Inflammatory macrophage treated with lipopolysaccharide for 1 hour (primary cell): ENCODE measurements at places on chromosomes 13 and 19.

- DNase-seq: no peak
These were observed 1.6 kb downstream of the ZNF415 start for GRCh38 chr19:53131085-53131590.

DNA sequence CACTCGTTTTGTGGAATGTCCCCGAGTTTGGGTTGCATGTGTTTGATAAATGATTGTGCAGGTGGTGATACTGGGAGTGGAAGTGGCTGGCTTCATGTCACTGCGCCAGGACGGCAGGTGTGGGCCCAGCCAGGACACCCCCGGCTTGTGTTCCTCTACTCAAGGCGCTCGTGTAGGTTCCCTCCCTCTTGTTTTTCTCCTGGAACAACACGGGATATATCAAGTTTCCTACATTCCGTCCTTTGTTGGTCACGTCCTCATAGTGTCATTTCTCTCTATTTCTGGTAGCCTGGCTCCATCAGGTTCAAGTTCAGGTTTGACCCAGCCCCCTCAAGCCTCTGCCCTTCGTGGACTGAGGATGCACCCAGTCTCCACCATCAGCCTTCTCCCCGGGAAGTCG is 16.3 kb downstream of the IL17D start:
- no peak for DNase-seq

DNA sequence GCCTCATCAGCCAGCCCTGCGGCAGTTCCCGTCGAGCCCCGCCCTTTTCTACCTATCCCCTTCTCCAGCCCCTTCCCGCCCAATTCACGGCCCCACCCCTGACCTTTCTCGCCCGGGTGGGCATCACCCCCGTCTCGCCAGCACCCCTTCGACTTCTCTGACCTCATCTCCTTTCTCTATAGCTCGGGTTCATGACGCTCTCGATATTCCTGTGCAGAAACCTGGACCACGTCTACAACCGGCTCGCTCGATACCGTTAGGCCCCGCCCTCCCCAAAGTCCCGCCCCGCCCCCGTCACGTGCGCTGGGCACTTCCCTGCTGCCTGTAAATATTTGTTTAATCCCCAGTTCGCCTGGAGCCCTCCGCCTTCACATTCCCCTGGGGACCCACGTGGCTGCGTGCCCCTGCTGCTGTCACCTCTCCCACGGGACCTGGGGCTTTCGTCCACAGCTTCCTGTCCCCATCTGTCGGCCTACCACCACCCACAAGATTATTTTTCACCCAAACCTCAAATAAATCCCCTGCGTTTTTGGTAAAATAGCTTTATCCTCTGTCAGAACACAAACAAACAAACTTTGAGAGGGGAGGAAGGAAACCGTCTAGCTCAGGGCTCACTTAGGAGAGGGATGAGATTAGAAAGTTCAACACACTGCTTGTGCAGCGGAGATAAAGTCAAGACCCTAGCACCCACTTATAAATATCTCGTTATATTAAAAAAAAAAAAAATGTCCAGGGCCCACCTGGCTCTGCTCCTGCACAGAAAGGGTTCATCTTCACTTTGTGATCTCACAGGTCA is 5.1 kb downstream of the CD37 start:
- no peak for DNase-seq

DNA sequence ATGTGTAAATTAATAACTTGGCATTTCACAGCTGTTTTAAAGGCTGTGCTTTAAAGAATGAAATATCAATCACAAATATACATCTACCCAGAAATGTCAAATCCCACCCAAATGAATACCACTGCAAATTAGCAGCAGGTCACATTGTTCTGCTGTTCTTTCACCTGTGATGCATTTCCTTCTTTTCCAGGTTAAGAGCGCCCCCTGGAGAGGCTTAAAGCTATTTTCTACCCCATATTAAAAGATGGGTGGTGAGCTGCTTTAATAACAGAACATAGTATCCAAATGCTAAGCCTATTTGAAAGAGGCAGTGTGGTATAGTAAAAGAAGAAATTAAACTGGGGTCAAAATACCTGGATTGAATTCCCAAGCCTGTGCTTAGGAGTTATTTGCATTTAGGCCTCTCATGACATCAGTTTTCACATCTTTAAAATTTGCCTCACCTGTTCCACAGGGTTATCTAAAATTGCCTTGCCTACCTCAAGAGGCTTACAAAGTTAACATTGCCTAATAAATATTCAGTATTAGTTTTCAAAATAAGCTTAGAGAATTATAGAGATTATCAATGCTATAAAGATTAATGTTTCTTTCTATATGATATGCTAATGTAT is 396.9 kb upstream of the SLITRK5 start:
- peak; percentile 12 for DNase-seq

DNA sequence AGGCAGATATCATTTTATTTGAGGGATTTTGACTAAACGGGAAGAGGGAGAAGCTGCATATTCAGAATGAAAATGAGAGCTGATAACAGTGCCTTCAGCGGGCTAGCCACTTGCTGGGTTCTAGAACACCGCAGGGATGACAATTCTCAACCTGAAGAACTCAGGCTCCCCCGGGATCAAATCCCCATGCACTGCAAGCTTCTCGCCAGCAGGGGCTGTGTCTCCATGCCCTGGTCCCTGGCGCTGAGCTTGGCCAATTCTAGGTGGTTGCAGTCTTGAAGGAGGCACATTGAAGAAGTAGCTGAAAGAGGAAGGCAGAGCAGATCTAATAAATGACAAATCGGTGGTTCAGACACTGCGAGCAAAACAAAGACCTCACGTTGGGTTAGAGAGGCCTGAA is 128.7 kb downstream of the UQCRFS1 start:
- no peak for DNase-seq

- no peak for DNase-seq
These were observed 1611.1 kb downstream of the SLITRK5 start for GRCh38 chr13:89282241-89282640.

DNA sequence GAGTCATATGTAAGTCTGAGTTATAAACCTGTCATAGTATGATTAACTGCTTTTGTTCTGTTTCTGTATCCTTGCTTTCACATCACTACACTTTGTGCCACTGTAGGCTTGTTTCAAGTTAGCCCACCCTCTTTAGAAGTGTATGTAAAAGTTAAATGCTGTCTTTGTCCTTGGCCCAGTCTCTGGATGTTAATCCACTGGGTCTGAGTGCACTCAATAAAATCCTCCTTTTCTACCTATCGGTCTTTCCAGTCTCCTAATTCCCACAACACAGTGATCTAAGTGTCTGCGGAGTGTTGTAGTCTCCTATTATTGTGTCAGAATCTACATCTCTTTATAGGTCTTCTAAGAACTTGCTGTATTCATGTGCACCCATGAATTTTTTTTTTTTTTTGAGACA is 14.1 kb downstream of the ZNF429 start:
- DNase-seq: no peak

GRCh38 chr19:12952488-12953137 is 4.4 kb downstream of the GADD45GIP1 start:
- peak; percentile 61 for DNase-seq

GRCh38 chr13:26897706-26898550 is 137.3 kb upstream of the GPR12 start:
- no peak for DNase-seq
